Fibroblast of skin of scalp (primary cell): ENCODE measurements at places on chromosomes 16 and 17.

DNA sequence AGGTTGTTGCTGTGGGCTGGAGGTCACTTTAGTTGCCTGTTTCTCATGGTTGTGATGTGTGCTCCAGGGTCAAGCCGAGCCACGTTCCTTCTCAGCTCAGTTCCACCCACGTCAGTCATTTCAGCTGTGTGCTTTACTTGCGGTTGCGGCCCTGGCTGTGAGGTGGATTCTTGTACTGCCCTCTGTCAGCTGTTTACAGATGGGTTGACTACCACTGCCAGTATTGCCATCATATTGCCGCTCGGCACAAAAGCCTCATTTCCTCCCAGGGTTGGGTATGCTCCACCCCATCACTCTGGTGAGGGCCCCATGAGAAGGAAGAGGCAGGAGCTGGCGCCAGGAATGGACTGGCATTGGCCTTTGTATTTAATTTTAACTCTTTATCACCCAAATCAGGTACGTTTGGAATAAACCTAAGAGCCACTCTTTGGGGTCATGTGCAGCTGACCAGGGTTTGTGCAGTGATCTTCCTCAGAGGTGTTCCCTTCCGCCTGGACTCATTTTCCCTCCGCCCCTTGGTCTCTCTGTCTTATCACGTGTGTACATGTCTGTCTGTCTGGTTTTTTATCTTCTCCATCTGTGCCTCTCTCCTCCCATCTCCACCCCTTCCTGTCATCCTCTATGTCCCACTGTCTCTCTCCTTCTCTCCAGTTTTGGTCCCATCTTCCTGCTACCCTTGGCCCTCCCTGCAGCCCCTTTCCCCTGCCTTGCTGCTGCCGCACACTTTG is 25.0 kb downstream of the METTL22 start:
- no peak for DNase-seq

DNA sequence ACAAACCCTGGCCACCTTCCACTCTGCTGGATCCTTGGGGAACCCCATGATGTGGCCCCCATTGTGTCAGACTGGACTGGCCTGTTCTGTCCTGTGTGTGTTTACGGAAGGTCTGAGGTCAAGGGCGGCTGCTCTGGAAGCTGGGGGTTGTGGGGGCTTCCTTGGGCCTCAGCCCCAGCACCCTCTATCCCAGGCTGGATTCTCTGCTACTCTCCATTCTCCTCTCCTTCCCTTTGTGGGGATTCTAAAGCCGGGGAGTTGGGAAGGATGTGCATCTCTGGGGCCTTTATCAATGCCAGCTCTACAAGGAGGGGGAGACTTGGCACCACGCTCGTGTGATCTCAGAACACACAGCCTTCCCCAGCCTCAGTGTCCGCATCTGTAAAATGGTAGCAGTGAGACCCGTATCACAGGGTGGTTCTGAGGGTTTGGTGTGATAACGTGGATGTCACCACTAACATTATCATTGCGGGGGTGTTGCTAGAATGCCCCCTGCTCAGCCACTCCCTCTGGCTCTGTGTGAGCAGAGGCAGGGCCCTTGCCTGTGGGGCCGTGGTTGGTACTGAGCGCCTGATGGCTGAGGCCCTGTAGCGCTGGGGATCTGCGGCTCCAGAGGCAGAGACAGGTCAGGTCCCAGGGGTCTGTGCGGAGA is 18.1 kb downstream of the ADGRG1 start:
- DNase-seq: no peak

- DNase-seq: peak; percentile 61
Measured at GRCh38 chr17:44115585-44116415, 7.6 kb downstream of the HDAC5 start.

GRCh38 chr17:8991514-8992285 is 26.2 kb upstream of the PIK3R5 start:
- peak; percentile 65 for DNase-seq

GRCh38 chr17:42618442-42619150 is 9.1 kb downstream of the TUBG1 start:
- peak; percentile 4 for DNase-seq

GRCh38 chr16:53465606-53466280 is 31.5 kb downstream of the RBL2 start:
- peak; percentile 58 for DNase-seq

DNA sequence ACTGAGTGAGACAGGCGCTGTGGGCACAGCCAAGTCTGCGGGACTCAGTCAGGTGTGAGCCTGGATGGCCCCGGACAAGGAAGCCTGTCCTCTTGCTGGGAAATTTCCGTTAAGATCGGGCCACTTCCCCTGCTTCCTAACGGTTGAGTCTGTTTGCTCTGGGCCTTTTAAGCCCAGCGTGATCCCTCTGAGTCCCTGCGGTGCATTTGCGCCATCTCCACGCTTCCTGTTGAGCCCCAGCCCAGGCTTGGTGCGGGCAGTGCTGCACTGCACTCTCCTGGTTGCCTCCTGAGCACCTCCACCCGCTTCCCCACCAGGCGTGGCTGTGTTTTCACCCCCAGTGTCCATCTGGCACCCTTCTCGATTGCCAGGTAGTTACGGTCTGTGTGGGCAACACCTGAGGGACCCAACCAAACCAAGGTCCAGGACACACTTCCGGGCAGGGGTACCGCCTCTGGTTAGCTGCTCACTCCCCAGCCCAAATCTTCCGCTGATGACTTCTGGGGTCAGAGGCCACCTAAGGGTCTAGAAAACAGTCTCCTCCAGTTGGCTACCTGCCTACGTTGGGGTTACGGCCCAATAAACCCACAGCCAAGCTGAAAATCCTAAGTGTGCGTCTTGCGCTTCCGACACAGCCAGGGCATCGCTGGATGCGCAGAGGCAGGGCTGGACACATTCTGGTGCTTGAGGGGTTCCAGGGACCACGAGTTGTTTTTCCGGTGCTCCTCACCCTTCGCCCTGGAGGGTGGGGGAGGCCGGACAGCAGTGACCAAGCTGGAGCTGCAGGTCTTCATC is 1.4 kb upstream of the SLC25A10 start:
- no peak for DNase-seq

GRCh38 chr16:6335072-6335471 is 997.6 kb upstream of the RBFOX1 start:
- no peak for DNase-seq

- DNase-seq: no peak
Measured at GRCh38 chr17:8904686-8905085, 37.2 kb upstream of the PIK3R6 start.

DNA sequence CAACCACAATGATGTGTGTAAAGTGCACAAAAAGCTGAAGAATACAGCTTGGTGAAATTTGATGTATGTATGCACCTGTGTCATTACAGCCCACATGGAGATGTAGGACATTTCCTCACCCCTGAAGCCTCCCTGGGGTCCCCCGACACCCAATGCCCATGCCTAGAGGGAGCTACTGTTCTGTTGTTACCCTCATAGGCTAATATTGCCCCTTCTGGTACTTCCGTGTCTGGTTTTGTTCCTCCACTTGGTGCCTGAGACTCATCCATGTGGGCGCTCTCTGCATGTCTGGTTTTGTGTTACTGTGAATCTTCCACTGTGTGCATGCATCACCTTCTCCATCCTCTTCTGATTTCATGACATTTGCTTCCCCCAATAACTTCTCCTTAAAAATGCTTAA is 18.6 kb downstream of the TNFRSF13B start:
- no peak for DNase-seq

- DNase-seq: no peak
Measured at GRCh38 chr16:71781741-71782140, 26.9 kb downstream of the AP1G1 start.

DNA sequence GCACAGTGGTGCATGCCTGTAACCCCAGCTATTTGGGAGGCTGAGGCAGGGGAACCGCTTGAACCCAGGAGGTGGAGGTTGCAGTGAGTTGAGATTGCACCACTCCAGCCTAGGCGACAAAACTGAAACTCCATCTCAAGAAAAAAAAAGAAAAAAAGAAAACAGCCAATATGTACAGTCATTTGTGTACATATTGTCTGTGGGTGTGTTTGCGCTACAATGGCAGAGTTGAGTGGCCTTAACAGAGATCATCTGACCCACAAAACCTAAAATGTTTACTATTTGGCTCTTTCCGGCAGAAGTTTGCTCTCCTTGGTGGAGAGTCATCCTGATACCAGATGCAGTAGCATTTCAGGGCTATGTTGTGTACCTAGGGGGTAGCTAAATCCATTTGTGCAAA is 57.9 kb downstream of the ARSG start:
- no peak for DNase-seq

DNA sequence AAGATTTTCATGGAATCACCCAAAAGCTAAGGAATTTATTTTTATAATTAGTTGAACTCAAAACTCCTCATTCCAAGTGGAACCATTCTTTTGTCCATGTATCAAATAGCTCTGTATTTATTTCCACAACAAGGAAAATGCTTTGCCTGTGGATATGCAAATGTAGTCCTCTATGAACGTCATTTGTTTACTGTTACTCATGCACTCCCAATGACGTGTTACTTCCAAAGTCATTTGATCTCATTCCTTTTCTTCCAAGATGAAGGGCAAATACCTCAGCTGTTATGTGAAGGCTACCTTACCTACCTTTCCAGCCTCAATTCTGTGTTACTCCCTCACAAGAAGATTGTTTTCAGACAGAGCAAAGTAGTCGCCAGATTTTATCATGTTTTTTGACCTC is 83.7 kb downstream of the ITFG1 start:
- DNase-seq: no peak

GRCh38 chr17:20226814-20227482 is 217.8 kb downstream of the SPECC1 start:
- peak; percentile 93 for DNase-seq

DNA sequence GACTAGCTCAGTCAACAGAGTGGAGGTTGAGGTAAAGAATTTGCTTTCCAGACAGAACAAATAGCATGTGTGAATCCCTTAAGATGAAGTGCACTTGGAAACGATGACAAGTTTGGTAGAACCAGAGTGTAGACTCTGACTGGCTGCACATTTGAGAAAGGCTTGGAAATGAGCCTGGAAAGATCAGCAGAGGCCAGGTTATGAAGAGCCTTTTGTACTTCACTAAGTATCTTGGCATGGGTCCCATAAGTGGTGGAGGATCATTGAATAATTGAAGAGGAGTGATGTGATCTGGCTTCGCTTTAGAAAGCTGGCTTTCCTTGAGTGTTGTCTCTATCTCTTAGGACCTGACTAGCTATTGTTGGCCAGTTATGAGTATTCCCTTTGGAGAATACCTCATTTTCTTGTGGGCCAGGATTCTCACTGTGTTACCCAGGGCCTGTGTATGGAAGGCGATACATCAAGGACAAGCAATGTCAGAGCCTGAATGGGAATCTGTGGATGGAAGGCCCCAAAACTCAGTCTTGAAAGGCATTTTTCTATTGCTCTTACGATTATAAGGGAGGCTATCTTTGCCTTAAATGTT is 329.8 kb downstream of the UTP18 start:
- no peak for DNase-seq

DNA sequence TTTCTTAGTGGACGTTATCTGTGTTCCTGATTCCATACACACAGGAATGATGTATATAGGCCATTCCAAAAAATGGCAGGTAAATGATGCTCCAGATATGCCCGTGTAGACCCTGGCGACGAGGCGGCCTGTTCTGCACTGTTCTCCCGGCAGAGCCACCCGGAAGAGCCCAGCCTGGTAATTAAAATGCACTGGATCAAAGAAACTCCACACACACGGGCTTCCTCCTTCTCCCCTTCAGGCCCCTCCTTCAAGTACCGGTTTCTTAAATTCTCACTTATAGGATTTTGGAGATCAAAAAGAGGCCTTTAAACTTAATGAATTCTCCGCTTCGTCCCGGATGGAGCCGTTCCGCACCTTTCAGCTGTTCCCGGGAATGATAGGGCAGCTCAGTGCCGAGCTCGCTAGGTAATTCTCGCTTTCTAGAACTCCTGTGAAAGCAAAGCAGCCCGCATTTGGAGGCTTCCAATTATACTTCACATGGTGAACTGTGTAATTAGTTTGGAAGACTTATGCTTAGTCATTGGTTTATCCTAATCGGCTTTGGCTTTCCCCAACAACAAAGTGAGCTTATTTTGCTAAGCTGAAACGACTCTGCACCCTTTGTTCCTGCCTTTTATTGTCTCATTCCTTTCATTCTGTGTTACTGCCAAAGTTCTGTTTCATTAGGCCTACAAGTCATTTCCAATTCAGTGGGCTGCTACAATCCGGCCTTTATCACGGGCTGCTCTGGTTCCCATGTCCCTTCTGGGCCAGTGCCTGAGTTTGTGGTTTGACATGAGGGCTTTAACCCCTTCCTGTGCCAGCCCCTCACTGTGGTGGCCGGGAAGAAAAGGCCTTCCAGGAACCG is 150.0 kb downstream of the MSI2 start:
- no peak for DNase-seq

DNA sequence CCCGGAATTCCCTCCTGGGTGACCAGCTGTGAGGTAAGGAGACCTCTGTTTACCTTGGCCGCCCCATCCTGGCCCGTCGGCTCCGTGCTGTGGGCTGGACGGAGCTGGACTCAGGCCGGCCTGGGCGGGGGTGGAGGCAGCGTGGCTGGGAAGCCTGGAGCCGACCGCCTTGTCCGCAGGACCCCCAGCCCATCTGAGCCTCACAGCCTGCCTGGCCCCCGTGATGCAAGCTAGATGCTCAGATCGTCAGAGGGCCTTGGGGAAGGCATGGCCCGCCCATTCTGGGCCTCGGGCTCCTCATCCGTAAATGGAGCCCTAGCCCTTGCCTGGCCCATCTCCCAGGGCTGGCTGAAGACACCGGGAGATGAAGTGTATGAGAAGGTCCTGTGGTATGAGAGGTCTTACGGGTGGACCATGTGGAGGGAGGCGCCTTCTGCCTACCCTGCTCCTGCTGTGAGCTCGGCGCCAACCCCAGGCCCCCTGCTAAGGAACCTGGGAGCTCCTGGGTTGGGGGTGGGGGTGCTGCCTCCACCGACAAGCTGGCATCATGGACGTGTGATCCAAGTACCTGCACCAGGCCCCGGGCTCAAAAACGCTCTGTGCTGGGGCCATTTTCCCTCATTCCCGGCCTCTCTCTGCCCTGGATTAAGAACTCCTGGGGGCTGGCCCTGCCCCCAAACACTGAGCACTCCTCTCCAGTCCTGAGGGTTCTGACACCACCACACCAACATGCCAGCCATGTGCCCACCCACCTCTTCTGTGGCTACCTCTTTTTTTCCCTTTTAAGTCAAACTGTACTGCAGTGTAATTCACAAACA is 5.4 kb upstream of the P2RX1 start:
- DNase-seq: no peak

DNA sequence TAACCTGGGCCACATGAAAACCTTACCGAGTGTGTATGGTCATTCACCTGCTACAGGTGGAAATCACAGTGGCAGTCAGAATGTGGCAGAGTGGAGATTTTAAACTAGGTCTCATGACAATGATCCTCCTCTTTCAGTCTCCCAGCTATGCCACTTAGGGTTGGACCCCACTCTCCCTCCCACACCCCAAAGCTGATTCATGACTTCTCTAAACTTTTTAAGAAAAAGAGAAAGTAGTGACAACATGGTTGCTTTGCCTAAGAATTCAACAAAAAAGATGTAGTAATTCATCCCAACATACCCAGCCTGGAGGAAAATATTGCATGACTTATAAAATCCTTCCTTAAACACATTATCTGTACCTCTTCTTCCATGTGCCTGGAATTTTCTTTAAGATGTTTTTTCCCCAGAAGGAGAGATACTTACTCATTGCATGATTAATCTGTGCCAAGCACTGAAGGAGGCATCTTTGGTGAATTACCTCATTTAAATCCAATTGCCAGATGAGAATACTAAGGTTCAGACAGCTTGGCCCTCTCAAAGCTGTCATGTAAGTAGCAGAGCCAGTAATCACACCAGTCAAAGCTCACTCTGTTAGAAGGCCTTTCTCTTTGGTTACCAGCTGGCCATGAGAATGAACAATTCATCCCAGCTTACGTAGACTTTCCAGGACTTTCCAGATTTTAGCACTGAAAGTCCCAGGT is 119.9 kb downstream of the COPRS start:
- DNase-seq: peak; percentile 88

- no peak for DNase-seq
Measured at GRCh38 chr17:72563952-72564351, 443.1 kb downstream of the SOX9 start.
